ENCODE measurements at places on chromosomes 7 and 10. TPM values are rescaled to one million over a fixed set of nuclear protein-coding genes. Genes with fewer than 3 reads are reported as not detected.

The TMEM254 gene
- 9.6 TPM for polyA plus RNA-seq

The IRF5 gene
- 41.8 TPM for polyA plus RNA-seq

The DKK1 gene
- 6.9 TPM for polyA plus RNA-seq

The SMKR1 gene
- polyA plus RNA-seq, result 1.4 TPM

The AHR gene
- polyA plus RNA-seq, result 11.4 TPM

The OR9A2 gene
- not detected for polyA plus RNA-seq

The ANXA8L1 gene
- not detected for polyA plus RNA-seq

The TBC1D12 gene
- 6.6 TPM for polyA plus RNA-seq

The RSPH10B gene
- polyA plus RNA-seq, result 0.54 TPM

The ANXA11 gene
- polyA plus RNA-seq, result 143 TPM

The HOXA4 gene
- 2.1 TPM for polyA plus RNA-seq

The ZNF736 gene
- polyA plus RNA-seq, result 5.1 TPM

The MYO3A gene
- polyA plus RNA-seq, result 1.3 TPM

The SYT15B gene
- polyA plus RNA-seq, result 0.06 TPM

The CPVL gene
- 30.8 TPM for polyA plus RNA-seq

The LIPA gene
- 58.6 TPM for polyA plus RNA-seq

The OR13A1 gene
- 0.94 TPM for polyA plus RNA-seq

The MSS51 gene
- 2.6 TPM for polyA plus RNA-seq

The HTR7 gene
- 0.20 TPM for polyA plus RNA-seq

The EPHA1 gene
- 0.80 TPM for polyA plus RNA-seq

The WDFY4 gene
- 31.7 TPM for polyA plus RNA-seq

The ZDHHC16 gene
- 20.1 TPM for polyA plus RNA-seq

The CYP2E1 gene
- 1.2 TPM for polyA plus RNA-seq

All from spleen (tissue), 13 donors.